MG63 (cell line): ENCODE measurements at places on chromosomes 16 and 17. TPM values are rescaled to one million over a fixed set of nuclear protein-coding genes. Genes with fewer than 3 reads are reported as not detected.

The PYY gene
- total RNA-seq = not detected in 2 replicates

The CBX2 gene
- total RNA-seq = 14.1 and 17.1 TPM in 2 replicates

The TMED6 gene
- total RNA-seq = not detected in 2 replicates

The KRTAP4-6 gene
- total RNA-seq = not detected in 2 replicates

The CHST4 gene
- total RNA-seq = 0.47 TPM in 1 of 2 replicates, not detected in the other

The TMEM97 gene
- total RNA-seq = 73.3 and 118 TPM in 2 replicates

The TAT gene
- not detected in 2 replicates for total RNA-seq

The MT1A gene
- total RNA-seq = not detected in 2 replicates

The SMTNL2 gene
- not detected in 2 replicates for total RNA-seq

The TNP2 gene
- total RNA-seq = not detected in 2 replicates

The GAS2L2 gene
- total RNA-seq = not detected in 2 replicates

GRCh38 chr17:36131421-36131820, 27.8 kb downstream of the CCL4 start:
- no peak for DNase-seq

DNA sequence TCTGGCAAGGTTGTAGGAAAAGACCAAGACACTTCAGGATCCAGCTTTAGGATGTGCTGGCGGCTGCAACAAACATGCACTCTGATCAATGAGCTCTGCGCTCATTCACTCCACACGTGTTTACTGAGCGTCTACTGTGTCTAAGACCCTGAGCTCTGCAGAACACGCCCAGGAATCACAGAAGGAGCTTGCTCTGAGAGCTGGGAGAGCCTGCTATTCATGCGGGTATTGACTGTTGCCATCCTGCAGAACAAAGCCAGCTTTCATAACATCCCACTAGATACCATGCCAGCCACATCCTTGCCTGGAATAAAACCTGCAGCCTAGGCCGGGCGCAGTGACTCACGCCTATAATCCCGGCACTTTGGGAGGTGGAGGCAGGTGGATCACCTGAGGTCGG, 44.1 kb downstream of the NXN start:
- DNase-seq = no peak

DNA sequence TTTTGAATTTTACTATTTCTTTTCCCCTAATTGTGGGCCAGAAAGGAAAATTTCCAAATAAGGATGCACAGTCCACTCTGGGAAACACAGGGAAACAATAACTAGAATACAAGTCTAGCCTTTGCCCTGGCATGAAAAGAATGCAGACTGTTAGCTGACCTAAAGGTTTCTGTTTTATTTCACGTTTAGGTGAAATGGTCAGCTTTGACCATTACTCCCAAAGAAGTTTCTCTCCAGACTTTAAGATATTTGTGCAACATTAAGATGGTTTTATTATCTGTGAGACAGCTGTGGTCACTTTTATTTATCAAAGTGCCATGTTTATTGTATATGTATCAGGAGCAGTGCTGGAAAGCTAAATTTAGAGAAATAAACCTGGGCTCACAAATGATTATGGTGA, 163.9 kb downstream of the SPECC1 start:
- no peak for DNase-seq

- DNase-seq = no peak
Observed at GRCh38 chr16:50567651-50568050, 19.5 kb downstream of the NKD1 start.

DNA sequence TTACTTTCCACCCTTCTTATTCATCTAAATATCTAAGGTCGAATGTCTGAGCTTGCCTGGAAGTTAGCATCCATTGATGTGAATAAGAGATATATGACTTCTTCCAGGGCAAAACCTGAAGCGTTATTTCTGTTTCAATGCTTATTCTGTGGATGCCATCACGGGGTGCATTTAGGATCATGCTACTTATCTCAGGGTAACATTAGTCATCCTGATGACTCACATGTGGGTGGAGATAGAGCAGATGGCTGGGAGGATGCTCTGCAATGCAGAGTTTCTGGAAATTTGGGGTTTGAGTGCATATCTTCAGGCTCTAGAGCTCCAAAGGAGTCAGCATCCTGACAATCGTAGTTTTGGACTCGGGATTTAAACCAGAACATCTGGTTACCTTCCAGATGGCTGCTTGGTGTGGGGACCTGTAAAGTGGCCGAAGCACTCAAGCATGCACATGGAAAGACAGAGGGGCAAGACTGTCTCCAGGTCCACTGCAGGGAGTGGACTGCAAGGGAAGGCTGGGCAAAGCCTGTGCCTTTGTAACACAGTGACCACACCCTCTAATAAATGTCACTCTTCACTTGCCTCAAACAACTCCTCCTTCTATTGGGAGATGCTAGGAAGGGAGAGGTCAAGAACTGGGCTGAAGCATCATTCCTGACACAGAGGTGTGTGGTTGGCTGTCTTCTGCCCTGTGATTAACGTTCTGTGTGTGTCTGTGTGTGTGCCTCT, 175.2 kb upstream of the SALL1 start:
- DNase-seq = peak; percentile 15

DNA sequence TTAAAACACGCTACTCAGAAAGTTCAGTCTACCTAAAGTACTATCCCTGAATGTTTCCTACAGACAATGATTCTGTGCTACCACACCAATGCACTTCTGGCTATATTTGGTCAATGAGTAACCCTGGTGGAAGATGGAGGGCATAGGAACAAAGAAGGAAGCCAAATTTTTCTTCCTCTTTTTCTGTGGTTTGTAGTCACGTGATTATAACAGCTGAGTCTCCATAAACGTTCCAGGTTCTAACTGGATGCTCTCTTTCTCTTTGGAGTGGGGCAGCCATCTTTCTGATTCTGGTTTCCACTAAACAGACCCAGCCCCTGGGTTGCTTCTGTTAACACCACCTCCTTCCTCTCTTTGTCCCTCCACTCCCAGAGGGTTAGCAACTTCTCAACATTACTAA, 274.9 kb downstream of the CDH11 start:
- DNase-seq = no peak

DNA sequence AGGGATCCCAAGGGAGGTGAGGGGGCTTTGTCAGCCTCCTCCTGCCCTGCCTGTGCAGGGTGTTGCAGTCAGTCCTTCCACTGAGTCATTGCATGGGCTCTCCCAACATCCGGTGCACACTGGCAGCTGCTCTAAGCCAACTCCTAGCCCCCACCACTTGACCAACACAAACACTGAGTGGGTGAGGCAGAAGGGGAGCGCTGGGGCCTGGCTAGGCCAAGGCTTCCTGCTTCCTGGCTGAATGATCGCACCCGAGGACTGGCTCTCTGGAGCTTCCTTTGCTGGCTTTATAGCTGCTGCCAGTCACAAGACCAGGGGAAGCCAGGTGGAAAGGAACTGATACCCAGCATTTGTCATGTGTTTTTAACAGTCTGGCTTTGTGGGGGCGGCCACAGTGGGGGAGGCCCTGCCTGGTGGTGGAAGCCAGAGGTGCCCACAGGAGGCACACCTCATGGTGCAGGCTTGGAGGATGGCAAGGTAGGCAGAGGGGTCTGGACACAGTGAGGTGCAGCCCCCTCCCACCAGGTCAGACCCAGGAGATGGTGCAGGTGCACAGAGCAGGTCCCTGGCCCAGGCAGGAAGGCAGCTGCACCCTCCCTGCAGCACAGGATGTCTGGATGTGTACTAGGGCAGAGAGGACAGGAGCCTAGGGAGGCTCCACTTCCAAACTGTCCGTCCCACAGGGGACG, 6.8 kb downstream of the MPG start:
- peak; percentile 99 for DNase-seq

GRCh38 chr17:63775420-63775819, 1.4 kb downstream of the DDX42 start:
- no peak for DNase-seq

DNA sequence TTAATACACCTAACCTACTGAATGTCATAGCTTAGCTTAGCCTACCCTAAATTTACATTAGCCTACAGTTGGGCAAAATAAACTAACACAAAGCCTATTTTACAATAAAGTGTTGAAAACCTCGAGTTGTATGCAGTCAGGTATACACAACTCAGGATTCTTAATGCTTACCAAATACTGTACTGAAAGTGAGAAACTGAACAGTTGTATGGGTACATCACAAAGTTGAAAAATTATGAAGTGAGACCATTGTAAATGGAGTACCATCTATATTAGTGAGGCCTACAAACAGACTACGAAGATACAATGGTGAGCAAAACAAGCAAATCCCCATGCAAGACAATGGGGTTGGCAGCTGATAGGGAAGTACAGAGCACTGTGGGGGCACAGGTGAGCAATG, 79.7 kb downstream of the VAT1L start:
- no peak for DNase-seq

GRCh38 chr16:19284207-19284606, 1.3 kb upstream of the CLEC19A start:
- peak; percentile 97 for DNase-seq

- no peak for DNase-seq
Observed at GRCh38 chr16:65224471-65224870, 102.6 kb upstream of the CDH11 start.

GRCh38 chr17:30557916-30558685, 80.9 kb downstream of the GOSR1 start:
- DNase-seq = no peak

GRCh38 chr17:77721846-77722160, 236.7 kb upstream of the TNRC6C start:
- no peak for DNase-seq

GRCh38 chr17:15957206-15957605, 12.3 kb downstream of the ADORA2B start:
- no peak for DNase-seq

DNA sequence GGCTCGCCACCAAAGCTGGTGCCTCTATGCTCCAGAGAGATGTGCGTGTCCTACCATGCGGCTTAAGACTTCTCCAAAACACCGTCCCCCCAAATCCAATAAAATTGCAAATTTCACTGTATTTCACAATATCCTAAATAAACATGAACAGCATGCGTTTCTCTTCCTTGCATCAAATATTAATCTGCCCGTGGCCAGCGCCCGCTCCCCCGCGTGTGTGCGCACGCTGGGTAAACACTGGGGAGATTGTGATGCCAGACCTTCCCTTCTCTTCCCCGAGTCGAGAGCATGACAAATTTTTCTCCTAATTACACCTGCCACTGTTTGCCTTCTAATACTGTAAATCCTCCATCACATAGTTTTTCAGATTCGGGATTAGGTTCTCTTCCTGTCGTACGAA, 148.1 kb downstream of the MRM1 start:
- no peak for DNase-seq

GRCh38 chr17:82876149-82876548, 36.3 kb upstream of the ZNF750 start:
- DNase-seq = peak; percentile 24

DNA sequence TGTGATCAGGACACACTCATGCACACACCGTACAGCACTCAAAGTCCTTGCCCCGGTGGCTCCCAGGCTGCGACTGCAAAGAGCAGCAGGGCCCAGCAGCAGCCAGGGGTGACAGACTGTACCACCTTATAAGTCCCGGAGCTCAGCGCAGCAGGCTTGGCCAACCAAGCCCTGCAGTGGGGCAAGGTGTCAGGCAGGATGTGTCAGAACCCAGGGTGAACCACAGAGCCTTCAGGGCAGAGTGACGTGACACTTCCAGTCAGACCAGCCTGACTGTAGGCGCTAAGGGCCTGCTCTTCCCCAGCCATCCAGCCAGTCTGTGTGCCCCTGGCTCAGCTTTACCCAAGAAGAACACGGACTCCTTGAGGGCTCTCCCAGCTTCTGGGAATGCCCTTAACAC, 204.1 kb downstream of the COPRS start:
- peak; percentile 21 for DNase-seq

- no peak for DNase-seq
Observed at GRCh38 chr17:75326226-75326848, 37.1 kb upstream of the SLC25A19 start.

DNA sequence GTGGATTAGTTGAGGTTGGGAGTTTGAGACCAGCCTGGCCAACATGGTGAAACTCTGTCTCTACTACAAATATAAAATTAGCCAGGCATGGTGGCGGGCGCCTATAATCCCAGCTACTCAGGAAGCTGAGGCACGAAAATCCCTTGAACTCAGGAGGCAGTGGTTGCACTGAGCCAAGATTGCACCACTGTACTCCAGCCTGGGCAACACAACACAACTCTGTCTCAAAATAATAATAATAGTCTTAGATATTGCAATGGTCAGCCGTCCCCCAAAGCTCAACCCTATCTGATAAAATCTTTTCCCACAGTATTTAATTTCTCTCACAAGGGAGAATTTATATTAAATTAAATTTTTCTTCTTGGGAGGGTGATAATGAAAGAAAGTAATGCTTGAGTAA, 169.6 kb downstream of the XYLT1 start:
- no peak for DNase-seq

- no peak for DNase-seq
Observed at GRCh38 chr17:43669971-43670644, 8.4 kb upstream of the MEOX1 start.

GRCh38 chr16:22092143-22092933, at the start of gene VWA3A:
Gene VWA3A (plus strand): TSS chr16:22092541. CDS start chr16:22092638, 97 bp downstream.
- DNase-seq = peak; percentile 13

- no peak for DNase-seq
Observed at GRCh38 chr16:16030449-16030848, 81.0 kb downstream of the ABCC1 start.

GRCh38 chr17:81237591-81238489, 1.0 kb downstream of the TEPSIN start:
- DNase-seq = no peak

- DNase-seq = no peak
Observed at GRCh38 chr16:68331879-68332410, 21.1 kb downstream of the PRMT7 start.

DNA sequence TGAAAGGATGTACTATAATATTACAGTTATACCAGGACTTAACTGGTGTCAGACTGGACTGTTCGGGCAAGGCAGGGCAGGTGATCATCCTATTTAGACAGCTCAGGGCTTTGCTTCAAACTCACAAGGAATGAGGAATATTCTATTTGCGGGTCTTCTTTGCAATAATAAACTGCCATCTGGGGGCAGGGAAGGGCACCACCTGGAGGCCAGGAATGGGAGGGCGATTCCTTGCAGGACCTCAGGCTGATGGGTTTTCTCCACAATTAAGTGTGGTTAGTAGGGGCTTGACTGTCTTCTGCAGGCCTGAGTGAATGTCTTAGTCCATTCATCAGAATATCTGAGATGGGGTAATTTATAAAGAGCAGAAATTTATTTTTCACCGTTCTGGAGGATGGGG, 424.1 kb downstream of the CA10 start:
- no peak for DNase-seq
